ENCODE measurements at places on chromosomes 6 and 20.

GRCh38 chr6:146041282-146041681, 12.4 kb downstream of the GRM1 start:
- DNase-seq: peak; percentile 2

GRCh38 chr6:35484921-35485392, 11.9 kb downstream of the TEAD3 start:
- DNase-seq: no peak

DNA sequence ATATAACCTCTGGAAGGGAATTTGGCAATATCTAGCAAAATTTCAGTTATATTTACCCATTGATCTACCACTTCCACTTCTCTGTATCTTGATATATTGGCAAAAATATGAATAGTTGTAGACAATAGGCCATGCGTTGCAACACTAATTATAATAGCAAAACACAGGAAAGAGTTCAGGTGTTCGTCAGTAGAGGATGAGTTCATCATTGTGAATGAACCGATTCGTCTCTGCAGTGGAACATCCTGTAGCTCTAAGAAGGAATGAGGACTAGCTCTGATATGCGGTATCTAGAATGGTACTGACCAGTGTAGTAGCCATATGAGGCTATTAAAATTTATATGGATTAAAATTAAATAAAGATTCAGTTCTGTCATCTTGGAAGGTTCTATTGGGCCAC, 8.3 kb downstream of the FAM83D start:
- DNase-seq: no peak

DNA sequence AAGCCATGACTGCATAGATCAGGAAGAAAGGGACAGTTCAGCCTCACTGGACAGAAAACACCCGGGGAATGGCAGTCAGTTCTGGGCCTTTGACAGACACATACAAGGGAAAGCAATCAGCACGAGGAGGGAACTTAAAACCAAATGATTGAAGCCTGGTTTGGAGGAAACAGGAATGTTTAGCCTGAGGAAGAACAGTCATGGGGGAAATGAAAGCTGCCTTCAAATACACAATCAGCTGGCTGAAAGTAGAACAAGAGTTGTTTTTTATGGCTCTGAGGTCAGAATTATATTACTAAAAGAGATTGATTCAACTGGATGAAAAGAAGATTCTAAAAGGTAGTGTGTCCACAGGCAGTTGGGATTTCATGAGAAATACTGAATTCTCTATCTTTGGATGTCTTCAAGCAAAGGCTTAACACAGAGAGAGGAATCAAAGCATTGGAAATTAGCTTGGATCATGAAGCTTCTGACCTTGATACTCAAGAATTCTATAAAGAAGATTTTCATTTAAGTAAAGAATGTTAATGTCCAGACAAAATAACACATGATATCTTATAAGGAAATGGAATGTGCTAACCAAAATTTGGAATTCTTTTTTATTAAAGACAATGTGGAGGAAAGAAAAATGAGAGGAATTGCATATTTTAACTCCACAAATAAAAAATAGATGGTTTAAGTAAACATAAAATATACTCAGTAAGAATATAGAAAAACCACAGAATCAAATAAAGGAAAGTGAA, 216.6 kb downstream of the IBTK start:
- DNase-seq: peak; percentile 56

DNA sequence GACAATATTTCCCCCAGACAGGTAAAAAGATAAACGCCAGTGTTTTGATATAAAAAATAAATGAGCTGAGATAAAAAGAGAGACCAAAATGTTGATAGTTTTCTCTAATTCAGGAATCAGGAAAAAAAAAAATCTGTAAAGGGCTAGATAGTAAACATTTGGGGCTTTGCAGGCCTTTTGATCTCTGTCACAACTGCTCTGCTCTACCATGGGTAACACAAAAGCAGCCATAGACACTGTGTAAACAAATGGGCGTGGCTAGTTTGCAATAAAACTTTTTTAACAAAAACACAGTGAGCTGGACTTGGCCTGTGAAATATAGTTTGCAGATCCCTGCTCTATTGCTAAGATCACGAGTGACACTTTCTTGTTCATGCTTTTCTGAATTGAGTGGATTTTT, 219.1 kb upstream of the STXBP5 start:
- DNase-seq: no peak
